ENCODE measurements at places on chromosomes 5 and 9.
A peak's percentile ranks its signal among the peaks of the same experiment; 100 is the strongest.

DNA sequence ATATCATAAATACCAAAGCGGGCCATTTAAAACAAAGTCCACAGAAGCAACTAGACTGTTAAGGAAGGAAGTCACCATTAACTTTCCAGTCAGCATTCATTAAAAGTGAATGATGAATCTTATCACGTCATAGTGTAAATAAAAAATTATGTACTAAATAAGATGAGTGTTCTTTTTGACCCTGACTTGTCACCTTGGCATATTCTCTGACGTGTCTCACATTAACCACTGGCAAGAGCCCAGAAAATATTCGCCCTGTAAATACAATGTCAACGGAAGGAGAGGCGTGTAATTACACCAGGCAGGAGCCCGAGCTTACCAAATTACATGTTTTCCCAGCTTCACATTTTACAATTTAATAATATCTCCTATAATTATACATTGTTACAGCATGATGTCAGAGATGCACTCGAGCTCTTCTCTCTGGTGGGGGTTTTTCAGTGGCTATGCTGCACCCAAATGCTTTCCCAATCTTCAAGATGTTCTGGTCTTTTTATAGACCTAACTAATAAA is 29.3 kb upstream of the UBE2QL1 start:
- DNase-seq, result no peak

GRCh38 chr5:154776167-154776566 is 21.0 kb downstream of the LARP1 start:
- DNase-seq, result no peak

- DNase-seq, result no peak
Observed at GRCh38 chr9:131658377-131659129, 81.3 kb downstream of the RAPGEF1 start.

DNA sequence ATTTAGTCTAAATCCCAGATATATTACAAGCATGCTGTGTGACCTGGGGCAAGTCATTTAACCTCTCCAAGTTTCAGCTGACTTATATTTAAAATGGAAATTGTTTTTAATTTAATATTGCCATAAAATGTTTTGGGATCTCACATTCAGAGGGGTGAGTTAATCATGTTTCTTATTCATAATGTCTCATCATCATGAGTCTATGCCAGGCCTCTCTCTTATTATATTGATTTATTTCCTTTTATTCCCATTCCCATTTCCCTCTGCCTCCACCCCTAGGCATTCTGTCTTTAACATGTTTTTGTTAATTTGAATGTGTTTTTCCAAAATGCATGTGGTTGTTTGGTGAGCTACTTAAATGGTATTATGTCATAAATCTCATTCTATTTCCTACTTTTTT is 39.0 kb upstream of the TTC1 start:
- no peak for DNase-seq

DNA sequence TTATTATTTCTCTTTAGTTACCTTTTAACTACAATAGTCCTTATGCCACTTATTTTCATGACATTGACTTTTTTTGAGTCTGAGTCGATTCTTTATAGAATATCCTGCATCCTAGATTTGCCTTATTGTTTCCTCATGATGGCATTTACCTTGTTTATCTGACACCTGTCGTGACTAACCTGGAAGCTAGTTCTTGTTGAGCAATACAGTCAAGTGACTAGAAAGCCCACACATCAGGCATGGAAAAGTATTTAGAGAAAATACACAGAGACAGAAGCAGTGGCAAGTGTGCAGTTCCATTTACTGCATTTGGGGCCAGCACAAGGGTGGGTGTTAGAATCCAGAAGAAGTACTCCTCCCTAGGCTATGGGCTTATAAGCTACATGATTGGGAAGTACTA is 97.8 kb downstream of the ERMP1 start:
- no peak for DNase-seq

- DNase-seq, result no peak
Observed at GRCh38 chr9:20297646-20298084, 324.6 kb downstream of the MLLT3 start.

DNA sequence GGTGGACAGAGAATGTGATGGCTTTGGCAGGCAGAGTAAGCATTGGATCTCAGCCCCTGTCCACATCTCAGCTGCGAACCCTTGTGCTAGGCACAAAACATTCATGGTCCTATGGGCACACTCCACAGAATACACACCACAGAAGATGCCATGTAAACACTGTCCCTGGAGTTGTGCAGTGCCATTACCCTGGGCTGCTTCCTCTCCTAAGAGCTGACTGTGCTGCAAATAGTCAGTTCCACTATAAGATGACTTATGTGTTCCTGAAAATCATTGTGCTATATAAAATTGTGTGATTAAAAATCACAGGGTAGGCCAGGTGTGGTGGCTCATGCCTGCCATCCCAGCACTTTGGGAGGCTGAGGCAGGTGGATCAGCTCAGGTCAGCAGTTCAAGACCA is 31.9 kb upstream of the ATP6V1G1 start:
- no peak for DNase-seq

GRCh38 chr5:174733836-174734235 is 9.5 kb downstream of the MSX2 start:
- no peak for DNase-seq

DNA sequence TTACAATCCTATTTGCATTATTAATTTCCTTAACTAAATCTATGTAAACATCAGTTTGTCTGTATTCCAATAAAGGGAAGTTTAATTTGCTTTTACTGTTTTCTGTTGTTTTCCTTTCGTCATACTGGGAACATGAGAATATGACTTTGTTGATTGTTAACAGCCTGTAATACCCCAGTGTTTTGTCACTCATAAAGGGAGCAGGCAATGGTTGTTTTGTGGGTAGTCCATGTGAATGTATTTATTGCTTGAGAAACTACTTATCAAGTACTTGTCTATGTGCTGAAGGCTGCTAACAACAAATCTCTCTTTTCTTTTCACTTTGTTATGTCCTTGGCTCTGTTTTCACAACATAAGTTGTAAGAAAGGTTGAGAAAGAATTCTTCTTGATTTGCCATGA is 1070.2 kb upstream of the ACO1 start:
- DNase-seq, result no peak

DNA sequence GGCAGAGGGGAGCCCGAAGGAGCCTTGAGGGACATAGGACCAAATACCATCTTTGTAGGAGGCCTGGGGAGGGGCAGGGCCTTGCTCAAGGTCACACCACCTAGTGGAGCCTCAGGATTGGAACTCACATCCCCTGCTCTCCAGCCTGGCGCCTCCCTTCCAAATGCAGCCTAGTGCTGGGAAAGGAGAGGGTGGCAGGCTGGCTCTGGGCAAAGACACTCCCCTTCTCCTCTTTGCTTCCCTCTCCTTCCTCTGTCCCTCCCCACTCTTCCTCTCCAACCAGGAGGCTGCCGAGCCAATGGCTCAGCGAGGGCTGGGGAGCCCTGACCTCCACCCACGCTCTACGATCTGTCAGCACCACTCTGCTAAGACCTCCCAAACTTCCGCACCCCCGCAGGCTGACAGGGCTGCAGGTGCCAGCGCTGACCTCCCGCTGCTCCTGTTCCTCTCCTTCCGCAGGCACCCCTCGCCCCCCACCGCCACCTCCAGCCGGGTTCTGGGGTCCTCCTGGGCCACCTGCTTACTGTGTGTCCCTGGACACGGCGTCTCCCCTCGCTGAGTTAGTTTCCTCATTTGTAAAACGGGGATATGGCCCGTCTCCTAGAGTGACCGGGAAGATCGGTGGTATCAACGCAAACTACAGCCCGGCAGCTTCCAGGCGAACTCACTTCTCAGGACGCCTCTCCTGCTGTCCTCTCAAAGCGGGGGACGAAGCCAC is 52.9 kb downstream of the C9orf50 start:
- DNase-seq, result no peak

DNA sequence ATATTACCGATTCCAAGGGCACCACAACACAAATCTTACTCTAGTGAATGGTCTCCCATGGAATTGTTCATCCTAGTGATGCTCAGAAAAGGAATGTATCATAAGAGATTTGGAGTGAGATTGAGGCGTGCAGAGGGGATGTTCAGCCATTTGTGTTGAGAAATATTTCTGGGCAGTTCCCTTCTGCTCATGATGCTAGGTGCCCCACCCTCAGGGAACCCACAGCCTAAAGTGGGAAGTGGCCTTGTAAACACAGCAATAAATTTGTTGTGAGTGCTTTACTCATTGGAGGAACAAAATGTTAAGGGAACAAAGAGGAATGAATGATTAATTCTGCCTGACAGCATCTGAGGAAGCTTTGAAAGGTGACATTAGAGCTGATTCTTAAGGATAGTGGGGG is 129.9 kb downstream of the TLE4 start:
- DNase-seq, result no peak

DNA sequence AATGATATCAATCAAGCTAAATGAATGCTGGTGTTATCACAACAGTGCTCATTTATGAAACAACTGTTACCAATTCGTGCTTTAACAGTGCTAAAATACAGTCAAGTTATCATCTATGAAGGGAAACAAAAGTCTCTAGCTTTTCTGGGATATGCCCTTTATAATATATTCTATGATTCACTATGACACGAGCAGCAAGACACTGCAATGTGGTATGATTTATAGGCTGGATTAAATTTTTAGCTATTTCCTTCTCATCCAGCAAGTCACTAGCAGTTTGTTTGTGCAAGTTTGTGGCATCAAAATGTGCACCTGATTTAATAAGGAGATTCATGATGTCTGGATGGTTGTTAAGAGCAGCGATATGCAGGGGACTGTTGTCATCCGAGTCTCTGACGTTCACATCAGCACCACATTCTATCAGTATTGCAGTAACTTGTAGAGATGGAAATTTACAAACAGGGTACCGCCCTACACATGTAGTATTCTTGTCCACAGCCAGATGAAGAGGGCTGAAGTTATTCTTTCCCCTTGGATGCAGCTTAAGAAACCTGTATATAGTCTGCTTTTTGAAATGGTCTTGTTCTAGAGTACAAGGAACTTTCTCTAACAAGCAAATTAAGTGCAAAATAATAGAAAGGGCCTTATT is 20.3 kb downstream of the FEM1C start:
- no peak for DNase-seq

GRCh38 chr5:34016222-34016621 is 8.4 kb upstream of the AMACR start:
- no peak for DNase-seq

DNA sequence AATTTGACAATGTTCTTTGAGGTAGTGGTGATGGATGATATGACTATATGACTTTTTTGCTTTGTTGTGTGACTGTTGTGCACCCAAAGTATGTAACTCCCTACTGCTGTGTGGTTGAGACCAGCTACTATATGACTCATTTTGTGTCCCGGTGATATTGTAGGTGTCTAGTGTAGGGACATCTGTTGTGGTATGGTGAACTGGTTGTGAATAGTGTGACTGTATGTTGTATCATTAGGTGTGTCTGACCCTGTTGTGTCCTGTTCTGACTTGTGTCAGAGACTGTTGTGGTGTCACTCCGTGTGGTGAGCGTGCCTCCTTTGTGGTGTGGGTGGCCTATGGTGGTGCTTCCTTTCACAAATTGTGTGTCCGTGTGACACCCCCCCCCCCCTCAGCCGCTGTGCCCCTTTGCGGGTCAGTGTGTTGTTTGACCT is 11.2 kb upstream of the CXXC5 start:
- no peak for DNase-seq

- DNase-seq, result peak; percentile 21
Observed at GRCh38 chr5:148482697-148483462, 99.1 kb downstream of the FBXO38 start.

DNA sequence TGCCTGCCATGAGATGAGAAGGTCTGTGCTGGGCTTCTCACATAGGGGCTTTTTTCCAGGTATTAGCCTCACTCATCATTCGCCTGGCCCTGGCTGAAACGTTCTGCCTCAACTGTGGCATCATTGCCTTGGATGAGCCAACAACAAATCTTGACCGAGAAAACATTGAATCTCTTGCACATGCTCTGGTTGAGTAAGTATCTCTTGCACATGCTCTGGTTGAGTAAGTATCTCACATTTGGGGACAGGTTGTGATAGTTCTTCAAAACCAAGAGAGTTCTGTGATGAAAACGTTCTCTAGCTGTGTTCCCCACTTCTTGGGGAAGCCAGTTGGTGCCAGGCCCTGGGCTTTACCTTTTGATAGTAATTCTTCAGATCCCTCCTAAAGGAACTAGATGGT is 17.4 kb upstream of the IL13 start:
- DNase-seq, result no peak

DNA sequence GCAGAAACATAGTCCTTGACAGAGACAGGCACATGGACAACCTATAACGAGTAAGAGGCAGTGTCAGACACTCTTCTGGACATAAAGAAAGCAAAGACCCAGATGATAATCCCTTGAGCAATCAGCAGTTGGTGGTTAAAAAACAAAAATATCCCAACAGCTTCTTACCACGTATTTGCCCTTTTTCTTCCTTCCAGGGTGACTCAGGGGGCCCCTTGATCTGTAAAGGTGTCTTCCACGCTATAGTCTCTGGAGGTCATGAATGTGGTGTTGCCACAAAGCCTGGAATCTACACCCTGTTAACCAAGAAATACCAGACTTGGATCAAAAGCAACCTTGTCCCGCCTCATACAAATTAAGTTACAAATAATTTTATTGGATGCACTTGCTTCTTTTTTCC is 9.5 kb downstream of the GZMK start:
- no peak for DNase-seq

GRCh38 chr9:130996676-130997394 is 12.1 kb upstream of the LAMC3 start:
- DNase-seq, result no peak

DNA sequence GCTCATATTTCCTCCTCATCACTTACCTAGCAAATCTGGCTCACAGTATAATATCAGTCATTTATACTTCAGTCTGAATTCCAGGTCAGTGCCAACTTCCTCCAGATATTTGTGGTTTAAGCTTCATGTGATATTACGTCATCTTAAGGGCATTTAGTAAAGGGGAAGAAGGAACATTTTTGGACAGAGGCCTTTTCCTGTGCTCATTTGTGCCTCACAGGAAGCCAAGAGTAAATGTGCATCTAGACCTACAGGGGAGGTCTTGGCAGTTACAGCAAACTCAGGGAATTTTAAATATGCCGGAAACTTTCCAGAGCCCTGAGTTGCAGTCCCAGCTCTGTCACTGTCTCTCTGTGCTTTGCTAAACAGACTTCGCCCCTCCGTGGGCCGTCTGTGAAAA is 12.3 kb upstream of the KCNIP1 start:
- DNase-seq, result no peak
